Effector memory CD4-positive, alpha-beta T cell (primary cell): ENCODE measurements at places on chromosomes 2 and 18.
A peak's percentile ranks its signal among the peaks of the same experiment; 100 is the strongest.

DNA sequence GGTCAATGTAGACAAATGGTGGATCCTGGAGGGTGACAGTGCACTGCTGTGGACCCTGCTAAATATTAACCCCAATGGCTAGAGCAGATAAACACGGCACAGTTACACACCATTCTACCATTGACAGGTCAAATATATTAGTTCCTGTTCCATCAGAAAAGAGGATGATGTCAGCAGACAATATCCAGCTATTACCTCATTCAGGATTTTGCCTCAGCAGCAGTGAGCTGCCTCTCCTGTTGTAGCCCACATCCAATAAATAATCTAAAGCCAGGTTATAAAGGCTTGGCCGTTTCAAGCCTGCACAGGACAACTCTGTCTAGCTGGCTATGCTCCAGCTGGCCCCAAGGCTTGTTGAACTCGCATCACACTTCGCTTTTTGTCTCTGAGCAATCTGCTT lies 31.6 kb upstream of the NETO1 start:
- DNase-seq, result no peak

DNA sequence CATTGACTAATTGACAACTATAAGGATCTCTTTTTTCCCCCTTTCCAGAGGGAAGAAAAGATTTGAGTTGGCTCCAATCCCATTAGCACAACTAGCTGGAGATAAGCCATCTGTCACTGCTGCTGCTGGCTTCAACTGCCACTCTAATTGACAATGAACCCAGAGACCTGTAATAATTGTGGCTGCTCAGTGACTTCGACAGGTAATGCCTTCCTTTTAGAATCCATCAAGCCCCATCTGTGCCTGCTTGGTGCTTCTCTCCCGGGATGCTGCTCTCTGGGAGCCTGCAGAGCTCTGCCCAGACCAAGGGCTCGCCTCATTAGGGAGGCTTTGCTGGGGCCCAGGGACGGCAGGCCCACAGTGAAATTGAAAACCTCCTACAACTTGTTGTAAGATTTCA lies 376.7 kb upstream of the SOX11 start:
- DNase-seq, result no peak

DNA sequence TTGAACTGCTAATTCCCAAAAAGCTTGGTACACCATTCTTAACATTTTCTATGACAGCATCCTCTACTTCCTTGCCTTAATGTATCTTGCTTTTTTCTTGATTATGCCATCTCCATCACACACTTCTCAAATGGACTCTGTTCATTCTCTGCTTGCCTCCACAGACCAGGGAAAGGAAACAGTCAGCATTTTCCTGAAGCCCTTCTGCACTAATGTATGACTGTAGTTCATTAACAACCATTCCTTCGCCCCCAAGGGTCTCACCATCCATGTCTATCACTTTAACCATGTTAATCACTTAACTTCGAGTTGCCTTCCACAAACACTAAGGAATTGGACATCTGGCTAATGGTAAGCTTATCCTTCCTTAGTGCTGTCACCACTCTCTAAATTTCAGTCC lies 54.8 kb downstream of the COBLL1 start:
- no peak for DNase-seq

GRCh38 chr2:200130762-200131166 lies 175.4 kb downstream of the MAIP1 start:
- no peak for DNase-seq

DNA sequence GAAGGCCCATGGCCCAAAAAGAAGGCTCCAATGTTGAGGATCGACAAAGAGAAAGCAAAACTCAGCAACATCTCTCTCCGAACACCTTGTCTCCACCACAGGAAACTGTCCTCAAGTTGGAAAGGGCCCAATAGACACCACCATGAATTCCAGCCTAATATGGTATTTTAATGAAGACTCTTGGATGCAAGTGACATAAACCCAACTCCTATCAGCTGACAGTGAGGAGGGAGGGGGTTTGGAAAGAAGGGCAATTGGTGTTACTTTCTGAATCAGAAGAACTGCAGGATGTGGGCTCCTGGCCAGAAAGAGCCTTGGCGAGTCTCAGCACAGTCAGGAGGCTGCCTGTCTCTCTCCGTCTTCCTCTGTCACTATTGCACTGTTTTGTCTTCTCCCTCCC lies 40.3 kb upstream of the SIGLEC15 start:
- no peak for DNase-seq

- no peak for DNase-seq
Observed at GRCh38 chr2:233917116-233917515, at the start of gene TRPM8. TRPM8 (plus strand) TSS chr2:233917373; CDS start chr2:233926538, 9,165 bp downstream.

DNA sequence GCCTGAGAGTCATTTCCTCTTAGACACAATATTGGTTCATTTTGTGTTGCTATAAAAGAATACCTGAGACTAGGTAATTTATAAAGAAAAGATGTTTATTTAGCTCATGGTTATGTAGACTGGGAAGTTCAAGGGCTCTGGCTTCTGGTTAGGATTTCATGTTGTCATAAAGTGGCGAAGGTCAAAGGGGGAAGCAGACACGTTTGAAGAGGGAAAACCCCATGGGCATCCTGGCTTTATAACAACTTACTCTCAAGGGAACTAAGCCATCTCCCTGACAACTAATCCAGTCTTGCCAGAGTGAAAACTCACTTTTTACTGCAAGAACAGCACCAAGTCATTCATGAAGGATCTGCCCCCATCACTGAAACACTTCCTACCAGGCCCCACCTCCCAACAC lies 89.7 kb upstream of the RNF152 start:
- DNase-seq, result no peak

DNA sequence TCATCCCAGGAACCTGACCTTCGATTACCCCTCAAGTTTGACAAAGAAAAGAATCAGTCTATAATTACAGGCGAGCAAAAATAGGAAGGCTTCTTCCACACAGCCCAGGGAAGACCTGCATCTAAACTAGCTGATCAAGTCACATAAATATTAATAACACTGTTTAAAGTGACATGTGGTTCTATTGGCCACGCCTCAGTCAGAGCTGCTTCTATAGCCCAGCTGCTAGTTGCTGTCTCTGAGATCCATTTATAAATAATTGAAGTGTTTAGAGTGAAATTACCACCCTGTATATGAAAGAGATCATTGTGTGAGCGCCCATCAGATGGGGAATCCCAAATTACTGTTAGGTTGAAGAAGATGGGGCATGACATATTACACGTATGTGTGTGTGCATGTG lies 426.0 kb downstream of the CDH2 start:
- no peak for DNase-seq

DNA sequence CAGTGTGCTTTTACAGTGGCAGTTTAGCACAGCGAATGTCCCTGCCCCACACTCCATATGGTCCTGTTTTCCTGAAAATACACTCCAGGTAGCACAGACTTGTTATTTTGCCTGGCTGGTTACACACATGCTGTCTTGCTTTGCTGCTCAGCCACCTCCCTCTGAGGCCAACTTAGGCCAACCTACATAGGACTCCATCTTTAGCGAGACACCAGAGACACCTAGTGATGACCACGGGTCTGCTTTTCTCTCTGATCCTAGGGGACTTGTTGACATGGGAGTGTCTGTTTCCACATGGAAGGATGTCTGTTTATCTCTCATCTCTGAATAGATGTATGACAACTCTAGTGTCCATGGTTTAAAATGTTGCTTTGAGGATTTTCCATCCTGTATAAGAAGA lies 43.3 kb downstream of the PLEKHB2 start:
- no peak for DNase-seq

DNA sequence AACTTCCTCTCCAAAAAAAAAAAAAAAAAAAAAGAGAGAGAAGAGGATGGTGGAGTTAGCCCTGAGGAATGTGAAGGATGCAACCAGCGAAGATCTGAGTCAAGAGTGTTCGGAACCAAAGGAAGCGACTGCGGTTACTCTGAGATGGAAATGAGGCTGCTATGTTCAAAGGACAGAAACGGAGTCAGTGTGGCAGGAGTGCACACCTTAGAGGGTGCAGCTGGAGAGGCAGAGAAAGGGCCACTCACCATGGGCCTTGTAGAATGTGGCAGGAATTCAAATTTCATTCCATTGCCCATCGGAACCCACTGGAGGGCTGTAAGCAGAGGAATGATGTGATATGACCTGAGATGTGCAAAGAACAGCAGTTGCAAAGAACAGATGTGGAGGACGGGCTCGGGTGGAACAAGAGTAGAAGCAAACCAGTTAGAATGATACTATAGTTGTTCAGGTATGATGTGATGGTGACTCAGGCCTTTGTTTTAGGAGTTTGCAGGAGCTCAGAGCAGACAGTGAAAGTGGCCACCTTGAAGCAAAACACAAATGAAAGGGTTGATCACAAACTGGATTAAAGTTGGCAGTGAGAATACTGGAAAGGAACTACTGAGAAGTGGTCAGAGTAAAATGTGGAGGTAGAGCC lies 22.6 kb downstream of the ITGA6 start:
- no peak for DNase-seq

- DNase-seq, result no peak
Observed at GRCh38 chr2:72923833-72924352, 6.6 kb downstream of the EMX1 start.

DNA sequence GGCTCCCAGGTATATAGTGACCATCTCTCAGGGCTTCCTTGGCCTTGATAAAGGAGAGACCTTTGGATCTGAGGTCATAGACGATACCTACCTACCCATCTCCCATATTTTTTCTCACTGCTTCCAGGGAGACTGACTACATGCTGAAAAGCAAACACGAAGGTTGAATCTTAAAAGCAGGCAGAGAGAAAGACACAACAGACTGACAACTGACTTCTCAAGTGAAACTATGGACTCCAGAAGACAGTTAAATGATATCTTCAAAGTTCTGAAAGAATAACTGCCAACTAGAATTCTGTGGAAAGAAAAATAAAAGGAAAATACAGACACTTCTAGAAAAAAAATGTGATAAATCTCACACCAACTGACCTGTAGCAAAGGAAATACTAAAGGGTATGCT lies 76.5 kb upstream of the HAAO start:
- DNase-seq, result no peak

DNA sequence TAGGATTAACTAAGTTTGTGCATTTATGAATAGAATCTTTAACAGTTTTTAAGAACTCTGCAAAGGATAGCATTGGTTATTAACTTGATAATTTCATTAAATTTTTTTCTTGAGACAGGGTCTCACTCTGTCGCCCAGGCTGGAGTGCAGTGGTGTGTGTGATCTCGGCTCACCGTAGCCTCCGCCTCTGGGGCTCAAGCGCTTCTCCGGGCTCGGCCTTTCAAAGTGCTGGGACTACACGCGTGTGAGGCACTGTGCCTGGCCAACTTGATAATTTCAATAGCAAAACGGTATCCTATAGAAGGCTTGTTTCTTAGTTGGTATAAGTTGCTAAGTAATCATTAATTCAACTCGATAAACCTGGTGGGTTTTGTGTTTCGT lies 38.0 kb downstream of the ADNP2 start:
- DNase-seq, result no peak

GRCh38 chr2:15766303-15766861 lies 174.0 kb upstream of the MYCN start:
- DNase-seq, result no peak

DNA sequence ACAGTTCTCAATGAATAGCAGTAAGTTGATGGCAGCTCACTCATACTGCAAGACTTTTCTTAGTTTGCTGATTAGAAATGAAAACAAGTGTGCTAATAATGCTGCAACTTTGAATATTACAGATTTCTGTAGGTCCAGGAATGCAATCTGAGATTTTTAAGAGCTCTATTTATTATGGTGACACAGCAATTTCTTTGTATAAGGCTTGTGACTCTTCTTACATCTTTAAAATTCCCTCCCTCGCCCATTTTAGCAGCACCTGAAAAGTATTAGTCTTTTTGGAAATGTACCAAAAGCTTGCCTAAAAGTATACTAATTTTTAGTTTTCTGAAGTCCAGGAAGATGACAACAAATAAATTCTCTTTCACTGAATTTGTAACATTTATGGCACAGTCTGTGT lies 4.4 kb upstream of the HTR2B start:
- DNase-seq, result no peak

- no peak for DNase-seq
Observed at GRCh38 chr18:70455731-70456130, 166.9 kb downstream of the SOCS6 start.

GRCh38 chr2:158131919-158132566 lies 30.4 kb downstream of the UPP2 start:
- DNase-seq, result no peak

GRCh38 chr2:128984081-128984480 lies 665.4 kb upstream of the HS6ST1 start:
- DNase-seq, result no peak

DNA sequence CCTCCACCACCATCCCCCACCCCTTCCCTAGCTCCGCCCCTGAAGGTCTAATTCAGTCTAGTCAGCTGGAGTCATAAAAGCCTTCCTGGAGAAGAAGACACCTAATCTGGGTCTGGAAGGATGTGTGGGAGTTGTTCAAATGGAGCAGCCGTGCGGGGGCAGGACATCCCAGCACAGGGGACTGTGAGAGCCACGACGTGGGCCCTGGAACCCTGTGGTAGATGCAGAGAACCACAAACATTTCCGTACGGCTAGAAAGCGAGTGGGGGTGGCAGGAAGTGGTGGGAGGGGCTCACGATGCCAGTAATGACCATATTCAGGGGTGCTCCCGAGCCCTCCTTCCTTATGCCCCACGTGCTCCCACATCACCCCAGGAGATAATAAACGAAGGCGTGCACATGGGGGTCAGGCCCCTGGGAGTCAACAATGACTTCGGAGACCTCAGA lies 20.9 kb upstream of the COL6A3 start:
- peak; percentile 37 for DNase-seq

GRCh38 chr2:61995515-61995914 lies 90.0 kb downstream of the COMMD1 start:
- DNase-seq, result no peak

DNA sequence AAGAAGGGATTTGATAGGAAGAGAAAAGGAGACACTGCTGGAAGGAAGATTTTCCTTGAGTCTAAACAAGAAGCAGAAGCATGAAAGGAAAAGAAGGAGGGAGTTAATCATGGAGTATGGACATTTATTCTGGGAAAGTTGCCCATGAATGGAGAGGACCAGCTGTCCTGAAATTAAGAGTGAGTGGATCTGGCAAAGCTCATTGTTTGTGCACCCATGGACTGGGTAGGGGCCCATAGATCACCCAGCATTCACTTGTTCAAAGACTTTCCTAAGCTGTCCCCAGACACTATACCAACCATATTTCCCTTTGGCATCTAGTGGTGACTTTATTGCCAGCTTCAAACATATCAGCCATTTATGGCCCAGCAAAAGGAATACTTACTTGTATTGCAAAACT lies 422.7 kb downstream of the FBXO15 start:
- no peak for DNase-seq

DNA sequence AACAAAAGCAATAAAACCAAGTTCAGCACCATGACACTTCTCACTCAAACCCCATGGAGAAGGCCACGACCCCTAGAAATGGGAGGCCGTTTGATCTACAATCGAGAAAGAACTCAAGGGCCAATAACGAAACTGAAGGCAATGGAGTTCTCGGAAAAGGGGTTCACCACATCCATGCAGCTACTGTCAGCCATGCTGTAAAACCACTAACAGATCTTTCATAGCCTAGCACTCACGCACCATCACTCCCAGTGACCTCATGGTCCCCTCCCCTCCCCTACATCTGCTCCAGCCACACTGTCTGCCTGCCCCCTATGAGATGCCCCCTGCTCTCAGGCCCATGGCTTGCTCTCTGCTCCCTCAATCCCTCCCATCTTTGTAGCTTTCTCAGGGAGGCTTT lies 135.3 kb downstream of the TMEM163 start:
- no peak for DNase-seq

GRCh38 chr2:29159125-29159524 lies 43.9 kb downstream of the CLIP4 start:
- DNase-seq, result no peak
